NCI-H510A (cell line): ENCODE measurements at places on chromosomes 11 and 22.

DNA sequence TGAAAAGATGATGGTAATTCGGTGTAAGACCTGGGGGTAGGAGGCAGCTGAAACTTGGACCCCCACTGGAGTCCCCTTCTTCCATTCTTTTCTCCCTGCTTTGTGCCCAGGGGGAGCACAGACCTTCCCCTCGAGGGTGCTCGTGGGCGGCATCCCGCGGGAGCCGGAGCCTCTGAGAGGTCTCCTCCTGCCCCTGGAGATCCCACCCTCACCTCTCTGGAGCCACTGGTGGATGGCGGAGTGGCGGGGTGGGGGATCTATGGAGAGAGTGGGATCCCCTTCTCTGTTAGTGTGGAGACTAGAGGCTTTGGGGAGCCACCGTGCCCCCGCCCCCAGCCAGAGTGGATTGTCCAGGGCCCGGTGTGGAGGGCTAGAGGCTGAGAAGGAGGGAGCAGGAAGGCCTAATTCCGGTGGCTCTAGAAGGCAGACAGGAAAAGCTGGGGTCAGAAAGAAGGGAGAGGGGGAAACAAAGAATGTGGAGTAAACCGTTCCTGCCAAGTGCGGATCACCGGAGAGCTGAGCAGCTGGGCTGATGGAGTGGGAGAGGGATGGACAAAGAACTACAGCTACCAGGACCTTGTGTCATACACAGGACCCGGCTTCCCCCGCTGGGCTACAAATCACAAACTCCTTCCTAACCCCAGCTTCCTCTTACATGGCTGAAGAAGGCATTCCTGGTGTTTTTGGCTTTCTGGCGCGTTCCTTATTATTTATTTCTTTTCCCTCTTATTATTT is 41.9 kb downstream of the KCNJ1 start:
- DNase-seq = no peak

DNA sequence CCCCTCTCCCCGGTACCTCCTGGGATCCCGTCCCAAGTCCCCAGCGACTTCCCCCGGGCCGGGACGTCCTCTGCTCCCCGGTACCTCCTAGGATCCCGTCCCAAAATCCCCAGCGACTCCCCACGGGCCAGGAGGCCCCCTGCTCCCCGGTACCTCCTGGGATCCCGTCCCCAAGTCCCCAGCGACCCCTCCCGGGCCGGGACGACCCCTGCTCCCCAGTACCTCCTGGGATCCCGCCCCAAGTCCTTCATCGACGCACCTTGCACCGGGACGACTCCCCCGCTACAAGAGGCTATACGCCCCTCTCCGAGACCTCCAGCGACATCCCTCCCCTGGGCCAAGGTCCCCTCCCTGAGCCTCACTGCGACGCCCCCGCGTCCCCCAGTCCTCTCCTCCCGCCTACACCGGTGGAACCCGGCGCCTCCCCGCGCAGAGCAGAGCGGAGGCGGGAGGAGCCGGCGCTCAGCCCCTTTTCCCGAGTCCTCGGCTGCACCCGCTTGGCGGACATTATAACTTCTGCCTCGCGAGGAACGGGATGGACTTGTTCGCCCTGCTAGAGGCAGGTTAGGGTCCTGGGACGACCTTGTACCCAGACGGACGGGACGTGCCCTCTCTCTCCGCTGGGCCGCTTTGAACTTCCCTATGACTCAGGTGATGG is 912 bp downstream of the KREMEN1 start:
- DNase-seq = peak; percentile 17

DNA sequence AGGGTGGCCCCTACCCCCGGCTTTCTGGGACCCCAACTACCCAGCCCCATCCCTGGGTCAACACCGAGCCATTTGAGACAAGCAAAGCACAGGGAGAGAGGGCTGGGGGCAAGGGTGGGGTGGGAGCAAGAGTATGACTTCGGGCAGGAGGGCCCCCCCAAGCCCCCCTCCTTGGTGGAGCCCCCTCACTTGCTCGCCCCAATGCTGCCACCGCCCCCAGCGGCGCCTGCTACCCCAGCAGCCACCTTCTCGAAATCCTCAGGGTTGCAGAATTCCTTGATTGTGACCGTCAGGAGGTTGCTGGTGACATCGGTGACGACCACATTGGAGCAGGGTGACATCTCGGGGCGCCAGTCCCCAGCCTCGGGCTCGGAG is 6.0 kb downstream of the CBX6 start:
- no peak for DNase-seq

- DNase-seq = no peak
Measured at GRCh38 chr11:19432370-19433061, 191.8 kb upstream of the E2F8 start.

GRCh38 chr11:47305734-47306483 is 36.0 kb downstream of the MADD start:
- no peak for DNase-seq

DNA sequence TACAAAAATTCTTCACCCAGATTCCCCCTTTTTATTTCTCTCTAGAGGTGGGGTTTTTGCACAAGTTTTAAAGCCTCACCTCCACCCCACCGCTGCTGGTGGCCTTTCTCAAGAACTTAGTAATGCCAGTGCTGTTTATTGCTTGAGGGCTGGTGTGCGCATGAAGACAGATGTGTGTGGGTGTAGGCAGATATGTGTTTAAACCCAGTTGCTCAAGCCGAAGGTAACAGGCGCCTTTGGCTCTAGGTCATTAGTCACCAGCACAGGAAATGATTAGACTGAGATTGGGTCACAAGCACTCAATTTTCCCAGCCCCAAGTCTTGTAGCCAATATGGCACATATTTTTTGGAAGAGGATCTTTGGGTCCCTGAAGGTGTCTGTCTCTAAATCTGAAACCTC is 2.7 kb upstream of the CLMP start:
- no peak for DNase-seq

DNA sequence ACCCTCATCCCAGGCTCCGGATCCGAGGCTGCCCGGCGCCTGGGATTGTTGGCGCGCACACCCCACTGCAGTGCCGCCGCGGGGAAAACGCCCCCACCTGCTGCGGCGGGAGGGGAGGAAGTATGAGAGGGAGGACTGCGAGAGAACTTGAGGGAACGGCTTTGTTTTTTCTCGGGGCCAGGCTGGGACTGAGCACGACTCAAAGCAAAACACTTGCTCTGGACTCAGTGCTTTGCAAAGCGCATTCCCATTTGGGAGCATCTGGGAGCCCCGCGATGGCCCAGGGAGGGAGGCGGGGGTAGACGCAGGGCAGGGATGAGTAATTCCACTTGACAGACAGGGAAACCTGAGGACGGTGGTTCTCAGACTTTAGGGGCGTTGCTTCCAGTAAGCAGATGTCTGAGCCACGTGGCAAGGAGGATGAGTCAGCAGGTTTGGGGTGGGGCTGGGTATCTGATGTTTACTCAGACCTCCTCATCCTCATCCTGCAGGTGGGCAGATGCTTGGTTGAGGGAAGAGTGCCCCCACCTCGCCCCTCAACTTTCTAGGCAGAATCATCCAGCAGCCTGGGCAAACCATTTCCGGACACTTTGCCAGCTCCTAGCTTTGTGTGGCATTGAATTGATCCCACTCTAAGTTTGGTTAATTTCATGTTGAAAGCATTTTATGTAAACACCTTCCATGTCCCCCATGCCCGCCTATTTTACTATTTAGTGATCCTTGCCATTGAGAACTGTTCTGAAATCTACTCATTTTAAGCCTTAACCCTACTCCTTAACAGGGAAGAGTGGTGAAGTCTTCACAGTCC is 1.5 kb downstream of the MIAT start:
- peak; percentile 83 for DNase-seq

DNA sequence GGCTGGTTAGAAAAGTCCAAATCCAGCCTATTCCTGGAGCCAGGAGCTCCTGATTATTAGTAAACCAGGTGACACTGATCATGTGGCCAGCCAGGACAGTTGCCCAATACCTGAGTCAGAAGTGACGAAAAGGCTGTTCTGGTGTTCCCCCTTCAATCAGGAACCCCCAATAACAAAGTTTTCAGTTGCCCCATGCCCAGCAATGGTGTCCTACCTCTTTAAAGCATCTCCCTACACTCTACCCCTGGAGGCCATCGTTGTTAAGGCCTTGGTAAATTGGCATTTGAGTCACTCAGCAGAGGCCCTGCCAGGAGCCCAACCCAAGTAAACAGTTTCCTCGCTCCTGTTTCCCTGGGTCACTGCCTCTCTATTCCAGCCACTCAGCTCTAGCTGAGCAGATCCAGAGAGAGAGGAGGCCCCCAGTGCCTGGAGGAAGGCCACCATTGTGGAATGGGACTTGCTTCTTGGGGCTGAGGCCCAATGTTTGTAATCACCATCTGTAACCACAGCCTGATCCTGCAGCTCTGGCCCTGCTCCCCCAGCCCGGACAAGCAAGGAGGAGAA is 25.0 kb downstream of the ARHGAP1 start:
- DNase-seq = no peak

DNA sequence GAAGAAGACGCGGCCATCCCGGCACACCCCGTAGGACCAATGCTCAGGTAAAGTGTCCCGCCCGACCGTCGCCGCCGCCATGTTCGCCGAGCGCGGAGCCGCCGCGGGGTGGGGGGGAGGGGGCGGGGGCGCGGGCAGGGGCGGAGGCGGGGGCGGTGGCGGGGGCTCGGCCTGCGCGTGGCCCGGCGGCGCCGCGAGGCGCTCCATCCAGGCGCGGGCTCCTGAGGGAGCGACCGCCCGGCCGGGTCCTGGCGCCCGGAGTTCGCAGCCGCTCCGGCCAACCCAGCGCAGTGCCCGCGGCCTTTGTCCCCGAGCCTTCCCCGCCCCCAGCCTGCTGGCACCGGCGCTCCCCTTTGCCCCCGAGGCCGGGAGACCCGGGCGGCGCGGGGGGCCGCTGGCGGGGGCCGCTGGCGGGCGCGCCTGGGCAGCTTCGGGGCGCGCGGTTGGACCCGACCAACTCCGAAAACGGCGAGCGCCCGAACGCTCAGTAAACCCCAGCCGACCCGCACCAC is at the start of gene PLEKHA7:
Gene PLEKHA7 (minus strand): TSS at position 94 of the 512 bp plus-strand sequence. CDS start 13 bp downstream, at position 81.
- no peak for DNase-seq

GRCh38 chr11:19972091-19972490 is 188.2 kb downstream of the DBX1 start:
- DNase-seq = no peak

- DNase-seq = peak; percentile 50
Measured at GRCh38 chr11:7251836-7252682, at the start of gene SYT9. Gene SYT9 (plus strand): TSS chr11:7251904. CDS start chr11:7252187, 283 bp downstream.

DNA sequence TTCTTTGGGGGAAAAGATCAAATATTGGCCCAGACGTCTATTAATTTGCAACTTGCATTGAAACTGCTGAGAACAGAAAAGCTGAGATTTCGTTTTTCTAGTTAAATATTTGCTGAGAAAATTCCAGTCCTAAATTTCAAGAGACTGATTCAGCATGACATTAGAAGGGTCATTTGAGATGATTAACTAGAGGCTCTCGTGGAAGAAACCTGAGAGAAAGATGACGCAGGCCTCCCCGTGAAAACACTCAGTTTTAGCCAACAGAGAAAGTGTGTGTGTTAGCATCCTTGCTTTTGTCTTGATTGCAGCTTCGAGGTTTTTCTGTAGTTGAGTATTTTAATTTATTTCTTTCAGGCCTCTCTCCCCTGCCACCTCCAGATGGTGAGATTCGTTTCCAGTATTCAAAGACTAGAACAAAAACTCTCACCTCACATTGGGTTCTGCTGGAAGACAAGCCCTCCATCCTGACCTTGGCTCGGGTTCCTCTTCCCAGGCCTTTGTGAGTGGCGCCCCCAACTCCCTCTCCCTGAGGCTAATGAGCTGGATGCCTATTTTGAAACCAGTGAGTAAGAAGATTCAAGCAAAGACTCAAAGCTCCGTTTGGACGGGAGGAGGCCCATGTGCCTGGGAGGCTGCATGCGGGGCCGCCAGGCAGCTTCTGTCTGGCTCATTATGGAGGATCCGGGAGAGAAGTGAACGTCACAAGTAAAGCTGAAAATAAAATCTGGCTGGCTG is 52.4 kb downstream of the CELSR1 start:
- DNase-seq = no peak

GRCh38 chr11:89604281-89604680 is 105.8 kb upstream of the TRIM77 start:
- DNase-seq = no peak

DNA sequence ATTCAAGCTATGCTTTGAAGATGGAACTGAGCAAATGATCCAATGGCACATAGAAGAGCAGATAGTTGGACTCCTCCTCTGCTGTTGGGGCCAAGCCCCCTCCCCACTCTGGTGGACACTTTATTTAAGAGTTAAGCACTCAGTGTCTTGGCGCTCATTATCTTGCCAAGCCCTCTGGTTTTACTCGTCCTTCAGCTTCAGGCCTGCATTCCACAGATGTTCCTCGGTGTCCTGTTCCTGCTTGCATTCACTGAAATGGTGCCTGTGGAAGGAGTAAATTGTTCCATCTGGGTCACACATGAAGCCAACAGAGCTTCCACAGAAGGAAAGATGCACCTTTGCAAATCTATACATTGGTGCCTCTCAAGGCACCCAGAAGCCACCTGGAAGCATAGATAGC is 26.1 kb downstream of the MAML2 start:
- no peak for DNase-seq

- peak; percentile 52 for DNase-seq
Measured at GRCh38 chr11:75667831-75668450, 897 bp downstream of the MAP6 start.

DNA sequence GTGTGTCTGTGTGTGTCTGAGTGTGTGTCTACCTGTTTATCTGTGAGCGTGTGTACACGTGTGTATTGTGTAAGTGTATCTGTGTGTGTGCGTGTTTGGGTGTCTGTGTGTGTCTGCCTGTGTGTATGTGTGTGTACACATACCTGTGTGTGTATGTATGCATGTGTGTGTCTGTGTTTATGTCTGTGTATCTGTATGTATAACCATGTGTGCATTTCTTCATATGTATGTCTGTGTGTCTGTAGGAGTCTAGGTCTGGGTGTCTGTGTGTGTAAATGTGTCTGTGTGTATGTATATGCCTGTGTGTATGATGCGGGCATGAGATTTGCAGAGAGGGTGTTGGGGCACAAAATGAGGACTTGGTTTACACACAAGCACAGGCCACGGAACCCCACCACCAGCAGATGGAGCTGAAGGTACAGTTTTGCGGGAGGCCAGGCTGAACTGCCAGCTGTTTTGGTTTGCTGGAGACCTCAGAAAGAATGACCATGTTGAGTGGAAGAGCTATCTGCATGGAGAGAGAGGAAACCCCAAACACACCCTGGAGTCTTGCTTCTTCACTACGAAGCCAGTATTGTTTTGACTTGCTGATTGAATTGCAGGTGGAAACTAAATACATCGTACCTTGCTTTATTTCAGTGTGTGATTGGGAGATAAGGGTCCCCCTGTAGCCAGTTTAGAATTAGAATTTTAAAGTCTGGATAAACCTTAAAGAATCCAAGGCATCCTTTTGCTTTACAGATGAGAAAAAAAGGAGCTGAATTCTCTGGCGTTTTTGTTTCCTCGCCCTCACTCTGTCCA is 497.2 kb downstream of the NTM start:
- DNase-seq = peak; percentile 16

- DNase-seq = peak; percentile 18
Measured at GRCh38 chr11:21511835-21512440, 680.9 kb upstream of the ANO5 start.
